ENCODE measurements at places on chromosomes 7 and 10.

DNA sequence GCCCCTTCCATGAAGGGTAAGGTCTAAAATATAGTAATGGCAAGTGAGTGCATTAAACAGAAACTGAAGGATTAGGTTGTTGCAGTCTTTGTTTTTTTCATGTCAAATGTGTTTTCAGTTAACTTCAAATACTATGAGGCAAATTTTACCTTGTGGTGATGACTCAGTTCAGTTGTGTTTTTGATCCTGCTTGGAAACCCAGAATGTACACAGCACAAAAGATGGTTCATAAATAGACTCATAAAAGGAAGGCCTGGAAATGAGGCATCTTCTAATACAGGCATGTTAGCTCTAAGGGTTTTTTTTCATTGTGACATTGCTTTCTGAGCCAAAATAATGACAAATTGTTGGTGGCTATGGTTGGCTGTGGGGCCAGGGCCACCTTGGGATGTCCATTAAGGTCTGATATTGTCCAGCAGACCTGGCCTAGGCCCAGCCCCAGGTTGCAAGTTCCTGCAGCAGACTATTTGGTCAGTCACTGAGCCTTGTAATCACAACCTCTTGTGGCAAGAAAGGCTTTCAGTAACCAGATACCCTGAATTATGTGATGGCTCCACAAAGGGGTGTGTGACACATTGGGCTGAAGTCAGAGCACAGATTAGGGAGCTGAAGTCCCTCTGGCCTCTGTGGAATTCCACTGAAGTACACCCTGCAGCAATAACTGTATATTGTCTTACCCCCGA, 69.0 kb upstream of the SAMD8 start:
- no peak for DNase-seq

DNA sequence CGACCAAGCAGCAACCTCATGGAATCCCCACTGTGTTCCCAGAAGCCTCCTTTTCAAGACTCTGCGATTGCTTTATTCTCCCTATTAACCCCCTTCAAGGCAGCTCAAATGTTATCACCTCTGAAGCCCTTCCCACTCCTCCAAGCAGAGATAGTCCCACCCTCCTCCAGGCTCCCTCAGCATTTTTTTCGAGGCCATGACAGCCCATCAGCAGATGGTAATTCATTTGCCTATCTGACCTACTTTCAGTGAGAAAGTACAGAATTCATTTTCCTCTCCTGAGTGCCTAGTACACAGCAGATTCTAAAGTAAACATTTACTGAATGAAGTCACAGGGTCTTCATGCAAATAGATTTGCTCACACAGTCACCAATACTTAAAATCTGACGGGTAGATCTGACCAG, 47.8 kb downstream of the HERPUD2 start:
- peak; percentile 34 for DNase-seq

GRCh38 chr10:31146491-31147209, 115.0 kb upstream of the ZNF438 start:
- DNase-seq, result no peak

DNA sequence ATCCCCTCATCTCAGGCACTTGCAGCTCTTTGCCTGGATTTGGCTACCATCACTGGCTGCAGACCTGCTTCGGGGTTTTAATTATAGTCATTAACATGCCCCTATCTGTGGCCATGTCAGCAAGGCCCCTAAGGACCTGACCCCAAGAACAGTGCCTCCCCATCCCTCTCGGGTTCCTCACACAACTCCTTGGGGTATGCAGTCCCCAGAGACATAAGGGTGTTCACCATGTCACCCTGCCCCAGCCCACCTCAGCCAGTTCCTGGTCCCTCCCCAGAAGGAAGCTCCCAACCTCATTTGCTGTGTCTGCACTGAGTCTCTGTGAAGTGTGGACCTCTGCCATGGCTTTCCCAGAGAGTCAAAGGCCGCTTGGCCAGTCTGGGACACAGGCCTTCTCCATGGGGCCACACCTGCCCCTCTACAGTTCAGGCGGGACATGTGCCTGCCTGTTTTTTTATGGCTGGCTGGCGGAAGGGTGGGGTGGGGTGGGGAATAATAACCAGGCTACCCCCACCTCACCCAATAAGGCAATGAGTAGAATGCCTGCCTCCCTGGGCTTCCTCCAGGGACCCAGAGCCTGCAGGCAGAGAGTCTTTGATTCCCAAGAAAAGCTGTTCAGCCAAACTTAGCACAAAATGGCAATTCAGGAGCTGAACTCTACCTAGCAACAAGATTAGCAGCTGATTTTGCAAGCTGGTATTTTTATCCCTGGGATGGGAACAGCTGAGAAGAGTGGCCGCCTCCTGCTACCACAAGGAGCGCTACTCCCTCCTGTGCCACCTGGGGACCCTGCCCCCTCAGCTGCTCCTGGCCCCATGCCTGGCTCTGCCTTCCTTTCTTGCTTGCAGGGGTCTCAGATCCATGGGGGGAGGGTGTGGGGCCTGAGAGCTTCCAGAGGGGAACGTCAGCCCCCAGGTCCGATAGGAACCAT, 23.7 kb upstream of the CAMK2B start:
- no peak for DNase-seq

GRCh38 chr7:28348636-28349035, 63.7 kb upstream of the CREB5 start:
- DNase-seq, result no peak

DNA sequence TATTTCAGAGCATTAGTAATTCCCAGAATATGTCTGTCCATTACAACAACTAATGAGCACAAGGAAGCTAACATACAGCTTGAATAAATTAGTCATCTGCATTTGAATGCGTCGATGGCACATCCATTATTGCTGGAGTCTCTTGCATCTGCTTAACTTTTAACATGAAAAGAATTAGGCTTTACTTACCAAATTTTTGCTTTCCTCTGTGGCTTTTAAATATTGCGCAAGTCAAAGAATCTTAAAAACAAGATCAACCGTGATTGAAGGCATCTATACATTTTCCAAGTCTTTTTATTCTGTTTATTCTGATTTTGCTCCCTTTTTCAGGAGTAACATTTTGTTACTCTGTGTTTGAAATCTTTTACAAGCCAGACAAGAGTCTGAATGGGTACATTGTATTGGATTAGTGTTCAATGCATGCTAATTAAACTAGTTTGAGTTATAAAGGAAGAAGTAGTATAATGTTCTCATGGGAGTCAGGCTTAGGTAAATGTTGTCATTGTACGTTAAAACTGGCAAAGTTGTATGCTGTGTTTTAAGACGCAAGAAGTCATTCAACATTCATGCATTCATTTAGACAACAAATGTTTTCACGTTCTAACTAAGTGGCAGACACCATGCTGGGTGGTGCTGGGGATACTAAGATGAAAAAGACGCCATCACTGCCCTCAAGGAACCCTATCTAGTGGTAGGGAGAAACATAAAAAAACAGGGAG, 4.0 kb upstream of the CACNB2 start:
- no peak for DNase-seq

DNA sequence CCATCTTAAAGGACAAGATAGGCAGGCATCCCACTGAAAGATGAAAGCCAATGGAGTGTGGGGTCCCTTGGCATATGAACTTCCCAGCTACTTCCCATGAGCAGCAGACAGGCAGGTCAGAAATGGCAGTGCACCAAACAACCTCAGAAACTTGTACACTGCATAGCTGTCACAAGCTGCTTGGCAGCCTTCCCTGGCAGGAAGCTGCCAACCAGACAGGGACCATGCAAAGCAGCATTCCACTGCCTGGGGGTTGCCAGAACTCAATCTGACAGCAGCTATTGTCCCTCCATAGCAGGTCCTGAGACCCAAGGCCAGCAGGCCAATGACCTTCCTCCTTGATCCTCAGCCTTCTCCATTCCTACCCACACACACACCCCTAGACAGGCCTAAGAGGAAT, 139.5 kb downstream of the PLCE1 start:
- DNase-seq, result no peak

Data from putamen (tissue), 1 donor.